Uterus (tissue), 4 donors: ENCODE measurements at places on chromosomes 12 and 14.

- DNase-seq, result no peak
These were observed 540.1 kb upstream of the MIS18BP1 start for GRCh38 chr14:45793081-45793480.

- no peak for DNase-seq
These were observed 33.0 kb upstream of the ATP2A2 start for GRCh38 chr12:110248096-110248447.

- DNase-seq, result no peak
These were observed 12.9 kb downstream of the USP30 start for GRCh38 chr12:109065154-109065852.

- no peak for DNase-seq
These were observed 229.2 kb downstream of the DPF3 start for GRCh38 chr14:72664651-72665050.

GRCh38 chr12:106315523-106315922 lies 13.0 kb downstream of the TCP11L2 start:
- DNase-seq, result no peak

GRCh38 chr12:26611598-26611997 lies 221.4 kb downstream of the ITPR2 start:
- DNase-seq, result no peak

GRCh38 chr14:44612002-44612401 lies 104.9 kb upstream of the FSCB start:
- no peak for DNase-seq

- DNase-seq, result no peak
These were observed 4.4 kb upstream of the SDS start for GRCh38 chr12:113407931-113408600.

GRCh38 chr14:80781972-80782367 lies 159.6 kb downstream of the CEP128 start:
- no peak for DNase-seq

GRCh38 chr14:98953551-98954348 lies 318.2 kb downstream of the BCL11B start:
- peak; percentile 42 for DNase-seq

DNA sequence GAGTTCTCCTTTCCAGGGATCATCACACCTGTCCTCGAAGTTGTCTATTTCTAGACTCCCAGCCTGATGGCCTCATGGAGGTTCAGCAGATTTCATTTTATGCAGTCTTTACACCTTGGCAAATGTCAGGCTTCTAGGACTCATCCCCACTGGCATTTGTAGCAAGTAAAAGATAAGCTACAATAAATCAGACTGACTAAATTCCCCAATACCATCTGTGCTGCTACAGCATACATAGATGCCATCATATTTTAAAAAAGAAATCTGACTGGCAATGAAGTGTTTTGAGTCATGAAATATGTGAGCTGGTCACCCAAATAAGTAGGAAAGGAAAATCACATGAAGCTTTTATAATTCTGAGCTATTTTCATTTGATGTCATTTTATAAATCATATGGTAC lies 55.3 kb downstream of the KCNC2 start:
- no peak for DNase-seq
